Stimulated activated CD8-positive, alpha-beta memory T cell treated with anti-CD3 and anti-CD28 coated beads, Interleukin-4, amount 100 ng/mL, for 1 hour (primary cell): ENCODE measurements at places on chromosomes 16 and 17.

DNA sequence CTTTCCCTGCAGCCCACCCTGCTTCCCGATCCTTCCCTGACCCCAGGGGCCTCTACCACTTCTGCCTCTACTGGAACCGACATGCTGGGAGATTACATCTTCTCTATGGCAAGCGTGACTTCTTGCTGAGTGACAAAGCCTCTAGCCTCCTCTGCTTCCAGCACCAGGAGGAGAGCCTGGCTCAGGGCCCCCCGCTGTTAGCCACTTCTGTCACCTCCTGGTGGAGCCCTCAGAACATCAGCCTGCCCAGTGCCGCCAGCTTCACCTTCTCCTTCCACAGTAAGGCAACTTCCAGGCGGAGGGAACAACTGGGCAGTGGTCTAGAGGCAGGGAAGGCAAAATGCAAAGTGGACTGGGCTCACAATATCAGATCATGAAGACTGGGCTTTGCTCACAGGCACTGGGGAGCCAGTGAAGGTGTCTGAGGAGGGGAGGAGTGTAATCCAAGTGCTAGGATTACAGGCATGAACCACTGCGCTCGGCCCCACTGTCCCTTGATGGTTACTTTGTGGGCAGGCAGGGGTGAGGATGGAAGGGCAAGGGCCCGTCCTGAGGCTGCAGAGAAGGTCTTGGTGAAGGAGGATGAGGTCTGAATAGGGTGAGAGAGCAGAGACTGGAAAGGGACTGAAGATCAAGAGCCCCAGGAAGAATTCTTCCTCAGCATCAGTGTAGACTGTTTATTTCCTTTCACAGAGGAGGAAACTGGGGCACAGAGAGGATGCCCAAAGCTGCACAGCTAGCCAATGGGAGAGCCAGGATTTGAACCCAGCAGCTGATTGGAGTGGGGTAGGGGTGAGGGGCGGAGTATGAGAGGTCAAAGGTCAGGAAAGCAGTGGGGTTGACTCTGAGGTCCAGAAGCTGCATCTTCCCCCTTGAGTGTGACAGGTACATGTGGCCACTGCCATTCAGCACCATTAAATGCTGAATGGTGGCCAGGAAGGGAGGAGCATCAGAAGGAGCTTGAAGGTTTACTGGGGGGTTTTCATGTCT lies 16.5 kb upstream of the ADGRG3 start:
- no peak for DNase-seq

DNA sequence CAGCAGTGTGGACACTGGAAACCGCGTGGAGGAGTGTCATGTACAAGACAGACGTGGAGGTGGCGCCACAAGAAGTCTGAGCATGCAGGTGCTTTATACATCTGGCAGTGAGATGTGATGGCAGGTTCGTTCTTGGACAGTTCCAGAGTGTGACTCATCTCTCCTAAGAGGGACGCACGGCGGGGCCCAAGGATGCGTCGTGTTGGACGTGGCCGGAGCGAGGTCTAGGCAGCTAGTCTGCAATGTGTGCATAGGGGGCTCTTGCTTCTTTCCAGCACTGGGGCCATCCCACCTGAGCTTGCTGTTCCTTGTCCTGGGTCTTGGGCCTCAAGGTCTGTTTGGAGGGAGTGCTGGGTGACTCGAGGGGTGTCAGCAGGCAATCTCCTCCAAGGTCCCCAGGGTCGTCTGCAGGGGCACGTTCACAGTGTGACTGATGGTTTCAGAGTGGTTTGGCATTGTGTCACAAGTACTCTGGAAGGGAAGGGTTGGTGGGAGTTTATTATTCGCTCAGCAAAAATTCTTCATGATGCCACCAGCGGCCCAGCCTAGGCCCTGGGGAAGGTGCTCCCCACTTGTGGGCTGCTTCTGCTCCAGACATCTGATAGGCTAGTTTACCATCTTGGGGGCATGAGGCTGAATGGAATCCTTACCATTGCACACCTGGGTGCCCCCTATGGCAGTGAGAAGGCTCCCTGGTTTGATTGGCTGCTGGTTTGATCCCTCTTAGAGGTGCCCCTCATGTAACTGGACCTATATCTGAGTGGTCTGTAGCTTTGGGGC lies 22.1 kb downstream of the SPACA3 start:
- DNase-seq: no peak

- DNase-seq: no peak
These were observed 42.9 kb downstream of the TBC1D16 start for GRCh38 chr17:79992649-79993389.

GRCh38 chr16:81551821-81552304 lies 107.3 kb downstream of the CMIP start:
- no peak for DNase-seq

DNA sequence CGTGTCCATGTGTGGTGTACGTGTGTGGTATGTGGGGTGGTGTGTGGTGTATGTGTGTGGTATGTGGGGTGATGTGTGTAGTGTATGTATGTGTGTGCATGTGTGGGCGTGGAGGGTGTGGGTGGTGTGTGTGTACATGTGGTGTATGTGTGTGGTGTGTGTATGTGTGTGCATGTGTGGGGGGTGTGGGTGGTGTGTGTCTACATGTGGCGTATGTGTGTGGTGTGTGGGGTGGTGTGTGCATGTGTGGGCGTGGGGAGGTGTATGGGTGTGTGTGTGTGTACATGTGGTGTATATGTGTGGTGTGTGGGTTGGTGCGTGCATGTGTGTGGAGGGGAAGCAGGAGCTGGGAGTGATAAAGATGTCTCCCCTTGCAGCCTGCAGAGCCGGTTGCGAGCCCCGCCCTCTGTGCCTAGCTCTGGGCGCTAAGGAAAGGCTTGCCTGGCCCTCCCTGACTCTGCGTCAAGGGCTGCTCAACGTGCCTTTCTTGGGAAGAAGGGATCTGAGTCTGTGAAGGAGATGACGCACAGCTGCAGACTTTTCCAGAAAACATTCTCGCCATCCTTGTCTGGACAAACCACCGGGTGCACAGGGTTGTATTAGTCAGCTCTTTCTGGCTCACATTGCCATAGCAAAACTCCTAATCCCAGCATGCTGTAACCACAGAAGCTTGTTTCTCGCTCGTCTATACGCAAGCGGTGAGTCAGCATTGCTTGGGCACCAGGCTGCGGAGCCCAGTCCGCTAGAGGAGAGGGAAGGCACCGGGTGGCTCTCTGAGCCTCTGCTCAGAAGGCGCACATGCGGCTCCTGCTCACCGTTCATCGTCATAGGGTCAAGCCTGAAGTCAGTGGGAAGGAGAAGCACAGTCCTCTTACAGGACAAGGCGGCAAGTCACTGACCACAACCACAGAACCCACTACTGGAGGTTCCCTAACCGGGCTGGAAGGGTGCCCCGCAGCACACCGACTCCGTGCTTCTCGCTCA lies 2.0 kb upstream of the CD300H start:
- DNase-seq: no peak

DNA sequence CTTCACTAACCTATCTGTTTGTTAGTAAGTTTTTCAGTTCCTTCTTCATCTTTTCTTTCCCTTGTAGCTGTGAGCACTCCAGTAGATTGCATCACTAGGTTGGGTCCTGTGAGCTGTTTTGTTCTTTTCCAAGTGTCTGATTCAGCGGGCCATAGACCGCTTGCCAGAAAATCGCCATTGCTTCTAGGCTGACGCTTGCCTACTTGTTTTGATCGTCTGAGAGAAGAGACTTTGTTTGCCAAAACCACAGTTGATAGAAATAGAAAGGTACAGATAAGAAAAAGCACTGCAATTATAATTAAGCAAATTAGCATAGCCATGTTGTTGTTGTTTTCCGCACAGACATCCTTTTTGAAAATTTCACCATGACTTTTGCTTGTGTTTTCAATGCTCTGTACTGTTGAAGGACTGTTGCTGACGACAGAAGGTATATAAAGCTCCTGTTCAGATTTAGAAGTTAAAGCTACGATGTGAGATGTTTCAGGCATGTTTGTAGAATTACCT lies 3.1 kb downstream of the EVI2A start:
- peak; percentile 21 for DNase-seq

DNA sequence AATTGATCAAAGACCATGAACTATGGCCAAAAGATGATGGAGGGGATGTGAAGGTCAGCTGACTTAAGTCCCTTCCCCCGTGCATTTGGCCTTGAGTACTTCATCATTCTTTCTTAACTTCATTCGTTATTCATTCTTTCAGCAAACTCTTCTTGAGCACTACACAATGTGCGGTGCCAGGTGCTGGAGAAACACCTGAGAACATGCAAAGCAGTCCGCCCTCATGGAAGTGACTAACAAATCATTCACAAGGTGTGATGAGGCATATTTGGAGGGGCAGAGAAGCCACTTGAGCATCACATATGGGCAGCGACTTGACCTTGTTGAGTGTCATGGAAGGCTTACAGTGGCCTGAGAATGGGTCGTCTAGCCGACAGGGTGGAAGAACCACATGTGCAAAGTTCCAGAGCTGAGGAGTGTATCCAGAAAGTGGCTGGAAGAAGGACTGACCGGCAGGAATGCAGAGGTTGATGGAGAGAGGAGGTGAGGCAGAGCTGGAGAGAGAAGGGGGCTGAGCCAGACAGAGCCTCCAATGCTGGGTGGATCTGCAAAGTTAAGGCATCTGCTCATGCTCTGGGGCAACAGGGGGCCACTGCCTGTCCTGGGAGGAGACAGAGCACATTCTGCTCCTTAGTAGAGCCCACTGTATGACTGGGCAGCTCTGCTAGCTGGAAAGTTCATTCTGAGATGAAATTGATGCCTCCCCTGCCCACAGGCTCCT lies 25.1 kb upstream of the EIF1 start:
- DNase-seq: no peak

- no peak for DNase-seq
These were observed 692.5 kb downstream of the TOX3 start for GRCh38 chr16:51854401-51854951.

DNA sequence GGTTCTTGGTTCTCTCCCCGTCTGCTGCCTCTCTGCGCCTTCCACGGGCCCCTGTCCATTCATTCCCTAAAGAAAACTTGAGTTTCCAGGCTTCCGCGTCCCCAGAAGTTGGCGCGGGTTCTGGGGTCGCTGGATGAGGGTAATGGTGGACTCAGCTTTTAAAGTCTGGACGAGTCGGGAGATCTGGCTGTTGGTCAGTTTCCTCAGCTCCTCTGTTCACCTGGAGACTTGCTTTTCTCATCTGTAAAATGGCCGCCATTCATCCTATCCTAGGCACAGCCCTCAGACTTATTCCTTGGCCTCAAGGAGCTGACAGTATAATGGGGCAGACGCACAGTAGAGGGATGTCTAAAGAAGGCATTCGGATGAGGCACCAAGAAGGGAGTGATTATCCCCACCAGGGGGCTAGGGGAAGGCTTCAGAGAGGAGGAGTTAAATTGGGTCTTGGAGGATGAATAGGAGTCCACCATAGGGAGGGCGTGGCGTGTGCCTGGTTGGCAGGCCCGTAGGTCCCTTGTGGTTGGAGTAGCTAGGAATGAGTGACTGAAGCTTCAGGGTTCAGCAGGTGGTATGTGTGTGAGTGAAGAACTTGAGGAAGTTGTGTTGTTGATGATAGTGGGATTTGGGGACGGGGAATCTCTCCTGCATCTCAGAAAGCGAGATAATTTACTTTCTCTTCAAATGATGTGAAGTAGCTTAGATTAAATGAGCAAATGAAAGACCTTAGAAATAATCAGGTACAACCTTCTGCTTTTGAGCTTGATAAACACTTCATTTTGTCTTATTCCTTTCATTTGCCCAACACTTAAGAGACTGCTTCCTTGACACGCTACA lies 652 bp downstream of the VPS35L start:
- no peak for DNase-seq

- no peak for DNase-seq
These were observed 679.5 kb upstream of the CDH8 start for GRCh38 chr16:62715701-62716100.

- no peak for DNase-seq
These were observed 27.0 kb downstream of the BMERB1 start for GRCh38 chr16:15461376-15461775.

DNA sequence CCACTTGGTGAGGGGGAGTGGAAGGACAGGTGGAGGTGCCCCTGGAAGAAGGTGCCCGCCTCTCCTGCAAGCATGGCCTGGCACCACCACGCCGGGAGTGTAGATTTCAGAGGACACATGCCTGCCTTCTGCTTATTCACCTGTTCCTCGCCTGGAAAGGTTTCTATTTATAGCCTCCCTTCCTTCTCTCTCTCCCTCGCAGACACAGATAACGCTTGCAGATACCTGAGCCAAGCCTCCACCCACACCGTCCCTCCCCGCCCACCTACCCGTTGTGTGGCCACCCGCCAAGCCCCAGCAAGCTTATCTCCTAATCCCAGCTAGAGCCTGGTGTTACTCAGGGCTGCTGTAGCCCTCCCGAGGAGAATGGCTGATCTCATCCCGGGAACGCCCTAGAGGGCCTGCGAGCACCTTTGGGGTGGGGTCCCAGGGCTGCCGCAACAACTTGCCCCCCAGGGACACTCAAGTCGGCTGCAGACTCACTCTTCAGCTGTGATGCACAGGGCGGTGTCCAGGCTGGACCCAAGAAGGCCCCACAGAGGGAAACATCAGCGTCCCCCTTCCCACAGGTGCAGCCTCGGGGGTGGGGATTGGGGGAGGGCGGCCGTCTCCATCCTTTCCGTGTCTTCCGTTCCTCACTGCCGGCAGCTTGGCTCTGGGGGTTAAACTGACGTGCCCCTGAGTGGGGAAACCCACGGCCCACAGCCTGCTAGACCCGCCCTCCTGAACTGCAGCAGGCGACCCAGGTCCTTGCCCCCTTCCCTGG lies 1.9 kb upstream of the SNAI3 start:
- DNase-seq: no peak

- DNase-seq: no peak
These were observed 543 bp downstream of the TXNDC11 start for GRCh38 chr16:11742093-11742535.
